ENCODE measurements at places on chromosomes 1 and 21.

- DNase-seq: no peak
Observed at GRCh38 chr1:84851839-84852238, 41.2 kb downstream of the LPAR3 start.

GRCh38 chr1:160166166-160166868 is 14.9 kb downstream of the ATP1A4 start:
- no peak for DNase-seq

- DNase-seq: peak; percentile 60
Observed at GRCh38 chr1:181173761-181174447, 85.4 kb downstream of the IER5 start.

- no peak for DNase-seq
Observed at GRCh38 chr1:15802234-15802965, 5.0 kb downstream of the UQCRHL start.

DNA sequence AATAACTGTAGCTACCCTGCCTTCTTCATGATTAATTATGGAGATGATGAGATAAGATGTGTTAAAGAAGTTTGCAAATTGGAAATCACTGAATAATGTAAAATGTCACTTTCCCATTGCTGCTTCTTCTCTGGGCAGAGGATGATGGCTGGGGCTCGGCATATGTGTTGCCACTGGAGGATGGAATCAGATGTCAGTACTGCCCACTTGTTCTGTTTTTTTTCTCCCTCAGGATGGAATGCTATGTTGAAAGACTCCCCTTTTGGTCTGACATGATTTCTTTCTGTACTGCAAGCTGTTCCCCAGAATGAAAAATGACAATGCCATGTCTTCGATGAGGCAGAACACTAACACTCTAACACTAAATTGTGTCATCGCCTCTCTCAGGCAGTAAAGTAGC is 373.9 kb upstream of the SPAG17 start:
- no peak for DNase-seq

DNA sequence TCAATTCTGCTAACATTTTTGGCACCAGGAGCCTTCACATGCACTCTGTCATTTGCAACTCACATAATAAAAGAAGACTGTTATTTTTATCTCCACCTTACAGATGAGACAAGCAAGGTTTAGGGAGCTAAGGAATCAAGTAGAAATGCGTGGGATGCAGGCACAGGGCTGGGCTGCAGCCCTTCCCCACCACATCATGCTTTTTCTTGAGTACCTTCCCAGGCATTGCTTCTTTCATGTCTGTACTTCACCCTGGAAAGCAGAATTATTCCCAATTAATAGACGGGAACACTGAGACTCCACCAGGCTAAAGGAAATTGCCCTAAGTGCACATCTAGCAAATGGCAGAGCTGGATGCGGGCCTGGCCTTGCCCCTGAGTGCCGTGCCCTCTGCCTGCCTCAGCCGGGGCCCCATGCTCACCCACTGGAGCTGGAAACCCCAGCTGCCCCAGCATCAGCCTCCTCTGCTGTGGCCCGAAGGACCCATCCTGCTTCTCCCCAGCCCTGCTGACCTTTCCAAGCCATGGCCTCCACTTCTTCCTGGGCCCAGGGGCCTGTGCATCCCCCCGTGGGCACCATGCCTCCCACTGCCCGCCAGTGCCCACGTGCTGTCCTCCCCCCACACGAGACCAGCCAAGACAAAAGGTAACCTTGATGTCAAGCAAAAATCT is 257.5 kb downstream of the TOMM20 start:
- DNase-seq: no peak
